Left lung (tissue), 14 donors: ENCODE measurements at places on chromosomes 5 and 9. TPM values are rescaled to one million over a fixed set of nuclear protein-coding genes. Genes with fewer than 3 reads are reported as not detected.

PALM2AKAP2 gene
- 29.6 TPM for polyA plus RNA-seq

C5orf58 gene
- 0.43 TPM for polyA plus RNA-seq

ZFP2 gene
- 6.0 TPM for polyA plus RNA-seq

KCNV2 gene
- polyA plus RNA-seq: 0.24 TPM
